ENCODE measurements at places on chromosomes 16 and 17.

DNA sequence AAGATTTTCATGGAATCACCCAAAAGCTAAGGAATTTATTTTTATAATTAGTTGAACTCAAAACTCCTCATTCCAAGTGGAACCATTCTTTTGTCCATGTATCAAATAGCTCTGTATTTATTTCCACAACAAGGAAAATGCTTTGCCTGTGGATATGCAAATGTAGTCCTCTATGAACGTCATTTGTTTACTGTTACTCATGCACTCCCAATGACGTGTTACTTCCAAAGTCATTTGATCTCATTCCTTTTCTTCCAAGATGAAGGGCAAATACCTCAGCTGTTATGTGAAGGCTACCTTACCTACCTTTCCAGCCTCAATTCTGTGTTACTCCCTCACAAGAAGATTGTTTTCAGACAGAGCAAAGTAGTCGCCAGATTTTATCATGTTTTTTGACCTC, 83.7 kb downstream of the ITFG1 start:
- no peak for DNase-seq

DNA sequence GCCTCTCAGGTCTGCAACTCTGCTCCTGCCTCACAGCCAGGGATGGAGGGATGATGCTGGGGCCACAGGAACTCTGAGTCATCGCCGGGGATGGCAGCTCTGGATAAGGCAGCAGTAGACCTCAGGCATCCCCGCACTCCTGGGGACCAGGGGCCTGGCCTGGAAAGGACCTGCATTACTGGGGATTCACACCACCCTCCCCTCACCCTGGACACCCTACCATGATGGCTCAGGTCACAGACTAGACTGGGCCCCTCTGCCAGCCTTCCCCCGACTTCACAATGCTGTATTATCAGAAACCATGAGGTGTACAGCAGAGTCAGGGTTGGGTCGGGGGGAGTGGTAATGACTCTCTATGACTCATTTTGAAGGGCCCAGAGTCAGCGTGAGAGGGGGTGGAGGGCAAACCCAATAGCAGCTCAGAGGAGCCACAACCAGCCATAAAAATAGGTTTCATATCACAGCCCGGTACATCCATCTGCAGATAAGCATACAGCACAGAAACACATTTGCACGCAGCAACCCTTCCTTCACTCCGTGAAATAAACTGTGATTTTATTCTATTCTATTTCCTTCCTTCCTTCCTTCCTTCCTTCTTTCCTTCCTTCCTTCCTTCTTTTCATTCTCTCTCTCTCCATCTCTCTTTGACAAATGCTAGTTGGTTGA, 28.8 kb downstream of the DYNLRB2 start:
- DNase-seq = no peak

DNA sequence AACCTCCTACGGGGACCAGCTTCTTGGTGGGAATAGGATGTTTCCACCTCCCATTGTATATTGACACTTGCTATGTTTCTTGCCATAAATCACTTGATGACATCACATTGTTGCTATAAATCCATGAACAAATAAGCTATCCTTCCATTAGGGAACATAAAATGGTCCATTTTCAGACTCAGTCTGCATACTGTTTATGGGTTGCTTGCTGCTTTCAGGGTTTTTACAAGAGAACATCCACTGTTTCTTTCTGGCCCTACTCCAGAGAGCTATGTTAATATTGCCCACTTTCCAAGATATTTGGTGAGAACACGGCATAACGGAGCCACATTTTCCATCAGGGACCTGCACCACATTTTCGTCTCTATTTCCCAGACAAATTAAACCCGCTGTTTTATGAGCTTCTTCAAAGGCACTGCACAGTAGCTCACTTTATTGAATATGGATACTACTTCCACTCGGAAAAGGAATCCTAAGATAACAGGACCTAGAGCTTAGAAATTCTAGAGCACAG, 800.2 kb downstream of the KCNJ2 start:
- DNase-seq = no peak

- DNase-seq = peak; percentile 26
Observed at GRCh38 chr17:79630126-79630525, 19.3 kb upstream of the RBFOX3 start.

- no peak for DNase-seq
Observed at GRCh38 chr17:31321481-31321880, at the start of gene EVI2A. EVI2A (minus strand) TSS chr17:31321622; CDS start chr17:31319013, 2,609 bp downstream.

DNA sequence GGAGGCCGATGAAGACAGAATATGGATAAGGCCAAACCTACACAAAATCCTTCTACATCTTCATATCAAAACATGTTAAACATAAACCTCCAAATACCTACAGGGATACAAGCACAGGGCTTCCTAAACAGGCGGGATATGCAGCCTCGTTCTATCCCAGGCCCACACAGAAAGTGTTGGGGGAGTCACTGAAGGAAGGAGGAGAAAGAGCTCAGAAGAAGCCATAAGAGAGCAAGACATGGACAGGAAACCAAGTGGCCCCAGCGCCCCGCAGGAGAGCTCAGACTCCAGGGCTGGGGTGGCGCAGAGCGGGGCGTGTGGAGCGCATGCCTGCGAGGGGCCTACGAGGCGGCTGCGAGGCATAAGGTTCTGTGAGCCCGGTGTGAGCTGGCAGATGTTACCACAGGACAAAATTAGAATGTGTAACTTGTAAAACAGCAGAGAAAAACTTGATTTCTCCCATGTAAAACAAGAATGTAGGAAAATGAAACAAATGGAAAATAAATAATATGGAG, 11.0 kb upstream of the FASN start:
- DNase-seq = no peak

DNA sequence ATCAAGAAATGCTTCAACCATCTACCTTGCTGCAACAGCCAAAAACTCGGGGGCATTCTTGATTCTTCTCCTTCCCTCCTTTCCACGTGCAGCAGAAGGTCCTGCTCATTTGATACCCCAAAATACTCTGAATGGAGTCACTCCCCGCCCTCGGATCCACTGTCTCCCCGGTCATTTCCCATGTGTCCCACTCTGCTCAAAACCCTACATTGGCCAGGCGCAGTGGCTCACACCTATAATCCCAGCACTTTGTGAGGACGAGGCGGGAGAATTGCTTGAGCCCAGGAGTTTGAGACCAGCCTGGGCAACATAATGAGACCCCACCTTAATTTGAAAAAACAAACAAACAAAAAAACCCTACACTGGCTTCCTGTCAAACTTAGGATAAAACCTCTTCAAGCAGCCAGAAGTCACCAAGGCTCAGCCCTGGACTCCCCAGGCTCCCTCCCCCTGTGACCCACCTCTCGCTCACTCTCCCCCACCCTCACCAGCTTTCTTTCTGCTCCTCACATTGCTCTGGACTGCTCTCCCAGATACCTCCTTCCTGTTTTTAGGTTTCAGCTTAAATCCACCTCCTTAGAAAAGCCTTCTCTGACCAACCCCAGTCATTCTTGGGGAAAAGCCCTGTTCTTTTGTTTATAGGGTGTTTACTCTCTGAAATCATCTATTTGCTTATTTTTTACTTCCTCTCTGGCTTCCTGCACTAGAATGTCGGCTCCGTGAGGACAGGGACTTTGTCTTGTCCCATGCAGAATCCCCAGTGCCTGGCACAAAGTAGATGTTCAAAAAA, 2.8 kb downstream of the SLC13A2 start:
- peak; percentile 59 for DNase-seq

- DNase-seq = no peak
Observed at GRCh38 chr17:49578952-49579500, 3.4 kb downstream of the NXPH3 start.

- peak; percentile 66 for DNase-seq
Observed at GRCh38 chr17:66945147-66945835, 19.2 kb upstream of the CACNG4 start.

GRCh38 chr16:85037050-85037410, 9.4 kb downstream of the KIAA0513 start:
- DNase-seq = no peak

DNA sequence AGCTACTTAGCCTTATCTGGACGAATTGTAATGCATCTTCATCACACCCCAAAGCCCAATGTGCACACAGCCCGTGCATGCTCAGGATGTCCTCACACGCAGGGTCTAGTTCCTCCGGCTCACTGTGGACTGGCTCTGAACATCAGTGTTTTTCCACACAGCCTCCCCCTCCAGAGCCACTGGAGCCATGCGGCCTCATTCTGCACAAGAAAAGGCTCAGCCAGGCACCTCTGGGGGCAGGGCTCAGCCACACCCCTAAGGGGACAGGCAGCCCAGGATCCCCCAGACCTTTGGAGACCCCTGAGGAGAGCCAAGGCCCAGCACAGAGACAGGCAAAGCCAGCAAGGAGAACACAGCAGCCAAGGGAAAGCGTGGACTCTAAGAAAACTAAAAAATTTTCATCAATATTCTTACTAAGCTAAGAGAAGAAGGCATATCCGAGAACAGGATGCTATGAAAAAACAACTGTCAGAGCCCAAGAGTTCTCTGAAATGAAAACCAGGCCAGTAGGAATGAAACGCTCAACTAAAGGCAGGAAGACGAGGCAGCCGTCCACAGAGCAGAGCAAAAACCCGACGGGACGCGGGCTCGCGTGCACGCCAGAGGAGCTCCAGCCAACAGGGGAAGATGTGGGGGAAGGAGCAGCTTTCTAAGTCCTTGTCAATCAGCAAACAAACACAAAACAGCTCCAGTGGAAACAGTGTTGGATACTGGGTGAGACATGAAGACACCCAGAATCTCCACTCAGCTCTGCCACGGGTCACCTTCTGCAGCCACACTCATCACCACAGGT, 34.5 kb downstream of the MAP1LC3B start:
- peak; percentile 66 for DNase-seq

DNA sequence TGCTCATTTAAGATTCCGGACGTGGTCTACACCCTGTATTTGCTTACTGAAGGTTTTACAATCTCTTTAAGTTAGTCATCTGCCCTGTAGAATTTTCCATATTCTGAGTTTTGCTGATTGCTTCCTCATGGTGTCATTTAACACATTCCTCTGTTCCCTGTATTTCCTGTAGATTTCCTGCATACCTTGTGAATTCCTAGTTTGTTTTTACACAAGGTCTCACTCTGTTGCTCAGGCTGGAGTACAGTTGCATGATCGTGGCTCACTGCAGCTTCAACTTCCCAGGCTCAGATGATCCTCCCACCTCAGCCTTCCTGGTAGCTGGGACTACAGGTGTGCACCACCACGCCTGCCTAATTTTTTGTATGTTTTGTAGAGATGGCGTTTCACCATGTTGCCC, 66.8 kb downstream of the CMIP start:
- DNase-seq = no peak

DNA sequence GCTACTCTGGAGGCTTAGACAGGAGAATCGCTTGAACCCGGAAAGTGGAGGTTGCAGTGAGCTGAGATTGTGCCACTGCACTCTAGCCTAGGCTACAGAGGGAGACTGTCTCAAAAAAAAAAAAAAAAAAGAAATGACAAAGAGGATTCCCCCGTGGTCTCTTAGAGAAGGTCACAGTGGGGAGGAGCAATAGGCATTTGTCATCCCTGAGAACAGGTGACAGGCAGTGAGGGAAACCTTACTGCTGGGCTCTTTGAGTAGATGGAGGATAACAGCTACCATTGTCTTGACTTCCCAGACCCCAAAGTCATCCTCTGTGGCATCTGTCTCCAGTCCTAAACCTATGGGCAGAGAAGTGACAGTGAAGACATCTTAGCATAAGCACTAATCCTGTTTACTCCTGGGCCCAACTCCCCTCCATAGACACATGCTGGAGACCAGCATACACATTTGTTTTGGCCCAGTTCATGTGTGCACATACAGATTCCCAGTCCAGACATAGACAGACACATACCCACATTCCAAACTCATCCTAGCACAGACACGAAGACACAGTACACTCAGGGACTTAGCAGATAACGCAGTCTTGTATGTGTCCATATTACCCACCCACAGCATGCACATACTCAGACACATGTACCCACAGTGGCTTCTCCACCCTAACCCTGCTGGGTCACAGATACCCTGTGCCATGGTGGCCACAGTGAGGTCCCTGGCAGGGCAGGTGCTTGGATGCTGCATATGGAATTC, 2.7 kb downstream of the ESRP2 start:
- no peak for DNase-seq

GRCh38 chr16:1613728-1614455, 1.7 kb downstream of the CRAMP1 start:
- no peak for DNase-seq

GRCh38 chr16:25023556-25023955, 8.4 kb upstream of the ARHGAP17 start:
- no peak for DNase-seq

GRCh38 chr17:58517378-58517927, 3.0 kb upstream of the MTMR4 start:
- no peak for DNase-seq

GRCh38 chr16:1743376-1744337, 27.7 kb downstream of the NME3 start:
- no peak for DNase-seq

GRCh38 chr17:45745601-45746494, 38.3 kb upstream of the CRHR1 start:
- peak; percentile 58 for DNase-seq

- no peak for DNase-seq
Observed at GRCh38 chr16:69182730-69183416, 4.1 kb upstream of the SNTB2 start.

GRCh38 chr17:72977771-72978417, 114.6 kb downstream of the SLC39A11 start:
- no peak for DNase-seq

DNA sequence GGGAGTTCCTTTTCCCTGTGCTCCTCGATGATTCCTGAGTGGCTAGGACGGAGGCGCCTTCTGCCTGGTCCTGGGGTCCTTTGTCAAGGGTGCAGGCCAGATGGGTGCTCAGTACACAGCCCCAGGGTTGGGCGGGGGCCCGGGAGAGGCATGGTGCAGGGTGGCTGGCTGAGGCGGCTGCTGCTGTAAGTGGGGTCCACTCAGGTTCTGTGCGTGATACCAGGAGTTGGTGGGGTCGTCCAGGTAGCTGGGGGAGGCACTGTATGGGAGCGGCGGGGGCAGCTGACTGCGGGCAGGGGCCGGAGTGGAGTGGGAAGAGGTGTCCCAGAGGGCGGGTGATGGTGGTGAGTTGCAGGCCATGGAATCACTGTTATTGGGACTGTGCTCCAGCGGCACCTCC, 3.6 kb downstream of the DLX3 start:
- peak; percentile 66 for DNase-seq

GRCh38 chr16:6698548-6698947, 634.1 kb upstream of the RBFOX1 start:
- no peak for DNase-seq

DNA sequence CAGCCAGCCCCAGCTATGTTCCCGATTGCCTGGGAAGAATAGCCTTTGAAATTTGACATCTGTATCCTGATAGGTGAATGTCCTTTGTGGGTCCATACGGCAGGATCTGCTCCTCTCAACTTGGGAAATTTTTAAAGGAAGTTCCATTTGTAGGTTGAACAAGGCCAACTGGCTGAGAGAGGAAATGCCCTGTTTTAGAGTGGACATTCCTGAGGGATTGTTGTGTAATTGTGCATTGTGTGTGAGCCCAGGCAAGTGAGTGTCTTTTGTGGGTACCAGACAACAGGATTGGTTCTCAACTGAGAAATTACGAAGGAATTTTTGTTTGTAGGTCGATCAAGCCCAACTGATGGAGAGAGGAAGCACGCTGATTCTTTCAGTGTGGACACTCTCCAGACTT, 2.6 kb upstream of the CPHXL2 start:
- DNase-seq = no peak

All from cardiac septum (tissue), 1 donor.